ENCODE measurements at places on chromosomes 1 and 21.

DNA sequence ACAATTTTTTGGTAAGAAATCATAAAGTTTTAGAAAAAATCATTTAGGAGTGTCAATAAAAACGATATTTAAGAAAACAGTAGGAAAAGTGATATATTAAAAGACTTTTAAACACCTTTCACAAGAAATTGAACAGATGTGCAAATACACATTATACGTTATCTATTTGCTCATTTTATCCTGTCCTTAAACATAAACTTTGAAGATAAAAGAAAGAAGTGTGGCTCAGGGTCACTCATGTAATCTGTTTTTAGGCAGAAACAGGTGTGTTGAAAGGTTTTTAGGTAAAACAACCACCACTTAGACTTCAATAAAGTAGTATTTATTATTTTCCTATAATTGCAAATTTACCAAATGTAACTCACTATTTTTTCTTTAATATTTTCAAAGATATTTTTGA is 13.1 kb downstream of the AMY2B start:
- DNase-seq, result no peak

GRCh38 chr1:118636004-118636403 is 352.1 kb downstream of the TBX15 start:
- no peak for DNase-seq

DNA sequence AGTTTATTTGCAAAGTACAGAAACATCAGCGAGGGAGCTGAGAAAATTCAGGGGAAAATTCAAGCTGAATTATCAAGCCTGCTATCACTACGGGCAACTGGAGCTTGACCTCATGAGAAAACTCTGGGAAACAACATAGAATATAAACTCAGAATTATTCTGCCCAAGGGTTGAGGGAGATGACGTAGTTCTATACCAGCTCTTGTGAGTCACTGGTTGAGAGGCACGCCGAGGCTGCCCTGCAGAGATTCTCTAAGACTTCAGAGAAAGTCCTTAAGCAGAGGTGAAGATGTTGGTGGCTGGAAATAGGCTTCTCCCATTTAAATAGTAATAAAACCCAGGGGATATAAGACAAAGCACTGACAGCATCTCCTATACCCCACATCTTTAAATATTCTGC is 12.3 kb downstream of the SYDE2 start:
- no peak for DNase-seq

GRCh38 chr1:198939286-198939685 is 300.4 kb downstream of the PTPRC start:
- DNase-seq, result no peak

GRCh38 chr1:20486457-20487235 is 636 bp upstream of the CAMK2N1 start:
- no peak for DNase-seq

GRCh38 chr1:161933592-161934588 is 89.8 kb downstream of the OLFML2B start:
- DNase-seq, result peak; percentile 12
